ENCODE measurements at places on chromosomes 3 and 15.

- DNase-seq: no peak
Observed at GRCh38 chr3:51679777-51680176, 8.7 kb downstream of the TEX264 start.

DNA sequence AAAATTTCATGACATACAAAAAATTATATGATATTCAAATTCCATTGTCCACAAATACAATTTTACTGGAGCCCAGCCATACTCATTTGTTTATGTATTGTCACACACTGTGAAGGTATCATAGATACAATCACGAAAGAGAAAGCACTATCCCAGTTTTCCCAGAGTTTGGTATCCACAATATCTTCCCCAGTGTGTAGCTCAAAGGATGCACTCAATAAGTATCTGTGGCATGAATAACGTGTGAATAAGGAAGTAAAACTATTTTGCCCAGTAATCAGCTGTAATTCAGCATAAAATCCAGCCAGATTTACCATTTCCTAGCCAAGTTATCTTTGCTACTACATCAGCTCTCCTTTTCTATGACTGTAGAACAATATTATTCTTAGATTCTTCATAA, 131.3 kb upstream of the KCNMB2 start:
- DNase-seq: no peak

GRCh38 chr3:103440539-103441203, 1005.9 kb downstream of the ZPLD1 start:
- no peak for DNase-seq

DNA sequence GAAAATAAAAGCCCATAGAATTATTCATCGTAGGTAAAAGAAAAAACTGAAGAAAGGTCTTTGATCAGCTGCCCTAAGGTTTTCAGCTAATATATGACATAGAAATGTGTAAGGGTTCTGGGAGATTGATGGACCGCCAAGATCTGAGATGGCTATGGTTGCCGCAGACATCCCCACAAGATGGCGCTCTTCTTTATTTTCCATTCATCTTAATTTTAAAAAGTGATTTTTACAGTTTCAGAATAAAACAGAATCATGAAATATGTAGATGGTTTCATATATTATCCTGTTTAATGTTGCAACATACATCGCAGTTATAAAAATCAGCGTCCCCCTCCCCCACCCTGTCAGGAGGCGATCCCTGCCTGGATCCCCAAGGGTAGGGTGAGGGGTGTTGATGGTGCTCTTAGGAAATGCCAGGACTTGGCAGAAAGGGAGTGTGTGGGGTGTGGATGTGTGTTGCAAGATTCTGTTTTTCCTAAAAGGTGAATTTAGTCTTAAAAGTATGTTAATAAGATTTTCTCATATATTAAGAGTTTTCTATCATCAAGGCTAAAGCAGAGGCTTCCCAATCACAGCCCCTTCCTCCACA, 68.8 kb downstream of the ANXA2 start:
- no peak for DNase-seq

- DNase-seq: no peak
Observed at GRCh38 chr3:135917076-135917475, 48.5 kb upstream of the PPP2R3A start.

- DNase-seq: no peak
Observed at GRCh38 chr3:10956986-10957385, 35.6 kb upstream of the SLC6A1 start.

DNA sequence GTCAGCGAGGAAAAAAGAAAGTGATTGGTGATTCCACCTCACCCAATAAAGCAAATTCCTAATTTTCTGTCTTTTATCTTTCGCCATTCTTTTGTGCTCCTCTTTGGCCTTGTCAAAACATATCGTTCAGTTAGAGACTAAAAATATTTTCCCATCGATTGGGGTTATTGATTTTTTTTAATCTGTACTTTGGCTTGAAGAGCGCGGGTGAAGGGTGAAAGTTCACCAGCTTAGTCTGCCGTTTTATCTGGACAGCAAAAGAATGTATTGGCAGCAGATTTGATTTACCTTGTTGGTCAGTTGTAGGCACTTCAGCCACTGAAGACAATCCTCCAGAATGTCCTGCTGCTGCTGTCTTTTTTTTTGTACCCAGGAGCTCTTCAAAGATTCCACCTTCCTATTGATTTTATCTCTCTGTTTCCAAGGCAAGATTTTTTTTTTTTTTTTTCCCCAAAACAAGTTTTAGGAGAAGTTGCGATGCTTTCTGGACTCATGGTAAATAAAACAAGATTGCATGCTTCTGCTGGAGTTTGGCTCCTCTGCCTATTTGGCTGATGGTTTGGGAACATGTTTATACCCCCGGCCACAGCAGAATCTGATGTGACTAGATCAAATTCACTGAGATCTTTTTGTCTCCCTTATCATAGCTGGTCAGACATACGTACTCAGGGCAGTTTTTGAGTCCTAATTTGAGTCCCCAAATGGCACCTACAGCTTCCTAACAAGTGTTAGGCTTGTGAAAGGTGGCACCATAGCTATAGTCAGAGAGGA, 269.3 kb upstream of the ONECUT1 start:
- DNase-seq: no peak

GRCh38 chr3:98557324-98558010, 25.7 kb downstream of the GPR15 start:
- DNase-seq: no peak

GRCh38 chr3:188822411-188822810, 349.4 kb upstream of the TPRG1 start:
- DNase-seq: no peak

- DNase-seq: no peak
Observed at GRCh38 chr3:171066206-171066605, 39.7 kb upstream of the SLC2A2 start.

- no peak for DNase-seq
Observed at GRCh38 chr15:73935547-73935946, 9.3 kb downstream of the LOXL1 start.

DNA sequence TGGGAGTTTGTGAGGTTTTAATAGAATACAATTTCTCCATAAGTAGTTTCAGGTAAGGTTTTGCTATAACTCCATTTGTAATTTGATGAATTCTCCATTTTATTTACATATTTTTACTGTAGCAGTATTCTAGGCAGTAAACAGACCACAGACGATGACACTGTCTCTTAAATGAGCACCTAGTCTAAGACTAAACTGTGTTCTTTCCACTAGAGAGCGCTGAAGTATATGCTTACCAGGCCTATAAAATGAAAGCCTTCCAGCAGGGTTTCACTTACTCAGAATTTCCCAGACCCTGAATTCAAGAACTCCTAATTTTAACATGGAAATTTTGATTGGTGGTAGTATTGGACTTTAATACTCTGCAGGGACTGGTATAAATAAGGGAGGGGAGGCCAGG, 41.6 kb downstream of the POLG start:
- DNase-seq: no peak

DNA sequence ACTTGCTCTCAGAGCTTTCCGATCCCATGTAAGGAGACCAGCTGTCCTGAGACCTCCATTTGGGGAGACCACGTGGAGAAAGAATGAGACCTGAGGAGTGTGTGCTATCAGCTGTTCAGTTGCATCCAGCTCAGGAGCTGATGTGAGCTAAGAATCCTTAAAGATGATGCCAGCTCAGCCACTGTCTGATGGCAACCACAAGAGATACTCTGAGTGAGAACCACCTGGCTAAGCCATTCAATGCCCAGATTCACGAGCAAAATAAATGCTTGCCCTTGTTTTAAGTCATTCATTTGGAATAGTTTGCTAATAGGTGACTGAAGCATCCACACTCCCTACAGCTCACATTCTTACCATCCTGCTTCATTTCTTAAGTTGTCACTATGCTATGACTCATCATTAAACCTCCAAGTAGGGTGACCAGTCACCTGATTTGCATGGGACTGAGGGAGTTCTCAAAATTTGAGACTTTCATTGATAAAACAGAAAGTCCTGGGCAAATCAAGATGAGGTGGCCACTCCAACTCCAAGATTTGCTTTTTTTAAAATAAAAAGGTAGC, 56.4 kb downstream of the SPTSSB start:
- no peak for DNase-seq

- DNase-seq: no peak
Observed at GRCh38 chr15:91165850-91166249, 65.8 kb downstream of the SV2B start.

GRCh38 chr3:127822041-127822681, at the start of gene MGLL:
Gene MGLL, minus strand, starts transcription at chr3:127822515. Its CDS starts 197 bp downstream, at chr3:127822318.
- DNase-seq: no peak

DNA sequence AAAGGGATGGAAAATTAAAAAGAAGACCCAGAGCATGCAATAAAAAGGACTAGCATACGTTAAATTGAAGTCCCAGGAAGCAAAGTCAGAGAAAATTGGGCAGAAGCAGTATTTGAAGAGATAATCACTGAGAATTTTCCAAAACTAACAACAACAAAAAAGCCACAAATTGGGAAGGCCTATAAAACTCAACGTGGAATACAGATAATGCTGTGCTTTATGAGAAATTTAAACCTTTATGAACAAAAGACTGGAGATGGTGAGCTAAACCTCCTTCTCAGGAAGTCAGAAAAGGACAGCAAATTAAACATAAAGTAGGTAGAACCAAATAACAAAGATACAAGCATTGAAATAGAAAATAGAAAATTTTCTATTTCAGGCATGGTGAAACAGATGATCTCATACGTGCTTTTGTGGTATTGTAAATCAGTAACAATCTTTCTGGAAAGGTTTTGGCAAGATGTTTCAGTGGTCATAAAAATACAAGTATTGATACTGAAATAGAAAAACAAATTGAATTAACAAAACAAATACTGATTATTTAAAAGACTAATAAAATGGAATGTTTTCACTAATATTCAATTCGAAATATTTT, 55.6 kb downstream of the LYSMD4 start:
- no peak for DNase-seq

GRCh38 chr3:139472380-139473010, 3.8 kb downstream of the RBP2 start:
- no peak for DNase-seq

- no peak for DNase-seq
Observed at GRCh38 chr15:92140796-92141195, 252.9 kb upstream of the ST8SIA2 start.

GRCh38 chr3:8702560-8702959, 31.0 kb upstream of the CAV3 start:
- DNase-seq: no peak

DNA sequence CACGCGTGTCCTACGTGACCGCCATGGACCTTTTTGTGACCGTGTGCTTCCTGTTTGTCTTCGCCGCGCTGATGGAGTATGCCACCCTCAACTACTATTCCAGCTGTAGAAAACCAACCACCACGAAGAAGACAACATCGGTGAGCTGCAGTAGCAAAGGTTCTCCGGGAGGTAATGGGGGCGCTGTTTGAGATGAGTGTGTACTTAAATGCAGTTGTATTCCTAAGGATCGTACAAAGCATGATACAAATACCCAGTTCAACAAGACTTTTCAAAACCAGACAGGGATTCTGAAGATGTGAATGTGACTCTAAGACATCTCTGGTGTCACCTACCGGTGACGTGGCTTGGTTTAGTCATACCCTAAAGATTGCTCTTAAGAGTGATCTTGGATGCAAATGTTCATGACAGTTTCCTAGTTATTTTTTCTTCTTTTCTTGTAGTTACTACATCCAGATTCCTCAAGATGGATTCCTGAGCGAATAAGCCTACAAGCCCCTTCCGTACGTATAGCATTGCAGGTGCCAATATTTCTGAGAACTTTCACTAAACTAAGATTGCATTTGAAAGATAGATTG, 556.6 kb downstream of the GABRG3 start:
- DNase-seq: no peak

DNA sequence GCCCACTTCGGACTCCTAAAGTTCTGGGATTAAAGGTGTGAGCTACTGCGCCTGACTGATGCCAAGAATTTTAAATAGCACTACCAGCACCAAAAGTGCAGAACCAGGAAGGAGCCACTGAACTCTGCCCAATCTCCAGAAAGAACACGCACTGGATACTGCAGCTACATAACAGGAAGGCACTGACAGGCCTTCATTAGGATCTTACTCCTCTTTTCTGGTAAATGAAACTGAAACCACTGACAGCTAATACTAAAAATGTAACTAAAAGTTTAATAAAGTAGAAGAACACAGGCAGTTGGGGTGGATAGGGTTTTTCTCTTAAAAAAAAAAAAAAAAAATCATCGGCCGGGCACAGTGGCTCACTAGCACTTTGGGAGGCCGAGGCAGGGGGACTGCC, 74.1 kb upstream of the CHRM5 start:
- no peak for DNase-seq

DNA sequence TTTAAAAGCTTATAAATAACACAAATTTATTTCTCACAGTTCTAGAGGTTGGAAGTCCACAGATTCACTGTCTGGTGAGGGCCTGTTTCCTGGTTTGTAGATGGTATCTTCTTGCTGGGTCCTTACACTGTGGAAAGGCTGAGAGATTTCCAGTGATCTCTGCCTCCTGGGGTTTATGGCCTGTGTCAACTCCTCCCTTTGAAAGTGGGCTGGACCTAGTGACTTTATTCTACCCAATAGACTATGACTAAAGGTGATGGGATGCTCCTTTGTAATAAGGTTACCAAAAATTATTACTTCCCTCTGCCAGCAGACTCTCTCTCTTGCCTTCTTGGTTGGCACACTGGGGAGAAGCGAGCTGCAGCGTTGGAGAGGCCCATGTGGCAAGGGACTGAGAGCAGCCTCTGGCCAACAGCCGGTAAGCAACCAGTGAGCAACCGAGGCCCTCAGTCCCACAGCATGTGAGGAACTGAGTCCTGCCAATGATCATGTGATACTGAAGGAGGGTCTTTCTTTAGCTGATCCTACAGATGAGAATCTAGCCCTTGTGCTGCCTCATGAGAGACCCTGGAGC, 14.0 kb upstream of the COPG1 start:
- no peak for DNase-seq

DNA sequence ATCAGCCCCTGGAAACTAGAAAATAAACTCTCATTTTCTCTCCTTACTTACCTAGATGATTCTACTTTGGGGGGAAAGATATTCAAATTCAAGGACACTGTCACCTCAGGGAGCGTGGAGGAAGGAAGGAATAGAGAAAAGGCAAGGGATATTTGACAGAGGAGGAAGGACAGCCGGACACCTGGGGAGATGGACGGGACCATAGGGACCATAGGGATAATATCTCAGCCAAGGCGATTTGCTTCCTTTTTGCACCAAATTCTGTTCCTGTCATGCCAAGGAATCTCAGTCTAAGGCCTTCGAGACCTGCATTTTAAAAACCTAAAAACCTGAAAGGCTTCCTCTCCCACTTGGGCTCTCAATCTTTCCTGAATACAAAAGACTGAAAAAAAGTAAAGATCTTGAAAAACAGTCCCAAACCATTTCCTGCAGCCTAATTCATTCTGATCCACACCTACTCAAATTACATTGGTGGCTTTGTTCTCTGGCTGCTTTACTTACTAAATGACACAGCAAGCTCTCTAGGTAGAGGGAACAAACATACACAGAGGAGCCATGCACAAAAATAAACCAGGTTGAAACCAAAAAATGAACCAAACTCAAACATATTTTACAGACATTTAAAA, 73.9 kb upstream of the SLC24A5 start:
- DNase-seq: no peak
